ENCODE measurements at places on chromosomes 2 and 18.

DNA sequence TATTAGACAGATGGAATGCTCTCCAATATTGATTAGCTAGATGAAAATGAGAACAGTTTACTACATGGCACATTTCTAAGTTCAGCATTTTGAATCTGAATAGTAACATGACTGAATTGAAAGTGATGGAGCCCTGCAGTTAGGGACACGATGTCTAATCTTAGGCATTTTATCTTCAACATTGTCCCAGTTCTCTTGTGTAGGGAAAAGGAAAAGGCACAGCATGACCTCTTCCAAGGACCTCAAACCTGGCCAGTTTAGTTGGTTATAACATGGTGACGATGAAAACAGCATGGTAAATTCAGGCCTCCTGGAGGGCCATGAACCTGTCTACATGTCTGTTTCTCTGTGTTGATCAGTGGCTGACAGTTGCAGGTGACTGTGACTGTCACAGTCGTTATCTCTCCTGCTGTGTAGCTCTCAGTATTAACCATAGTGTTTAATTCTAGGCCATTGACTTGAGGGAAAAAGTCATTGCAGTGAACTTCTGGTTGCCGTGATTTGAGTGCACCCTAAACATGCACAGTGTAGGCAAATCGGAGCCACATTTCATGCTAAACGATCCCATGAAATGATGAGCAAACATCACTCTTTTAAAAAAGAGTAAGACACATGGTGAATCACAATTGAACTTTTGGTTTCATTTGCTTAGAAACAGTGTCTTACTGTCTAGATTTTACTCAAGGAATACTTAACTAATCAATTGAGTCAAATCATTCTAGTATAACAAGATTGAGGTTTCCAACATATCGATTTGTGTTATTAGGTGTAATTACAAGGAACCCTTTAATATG, 129.7 kb downstream of the PHLPP1 start:
- no peak for DNase-seq

- DNase-seq, result peak; percentile 68
These were observed 56.2 kb downstream of the ETAA1 start for GRCh38 chr2:67453310-67453709.

DNA sequence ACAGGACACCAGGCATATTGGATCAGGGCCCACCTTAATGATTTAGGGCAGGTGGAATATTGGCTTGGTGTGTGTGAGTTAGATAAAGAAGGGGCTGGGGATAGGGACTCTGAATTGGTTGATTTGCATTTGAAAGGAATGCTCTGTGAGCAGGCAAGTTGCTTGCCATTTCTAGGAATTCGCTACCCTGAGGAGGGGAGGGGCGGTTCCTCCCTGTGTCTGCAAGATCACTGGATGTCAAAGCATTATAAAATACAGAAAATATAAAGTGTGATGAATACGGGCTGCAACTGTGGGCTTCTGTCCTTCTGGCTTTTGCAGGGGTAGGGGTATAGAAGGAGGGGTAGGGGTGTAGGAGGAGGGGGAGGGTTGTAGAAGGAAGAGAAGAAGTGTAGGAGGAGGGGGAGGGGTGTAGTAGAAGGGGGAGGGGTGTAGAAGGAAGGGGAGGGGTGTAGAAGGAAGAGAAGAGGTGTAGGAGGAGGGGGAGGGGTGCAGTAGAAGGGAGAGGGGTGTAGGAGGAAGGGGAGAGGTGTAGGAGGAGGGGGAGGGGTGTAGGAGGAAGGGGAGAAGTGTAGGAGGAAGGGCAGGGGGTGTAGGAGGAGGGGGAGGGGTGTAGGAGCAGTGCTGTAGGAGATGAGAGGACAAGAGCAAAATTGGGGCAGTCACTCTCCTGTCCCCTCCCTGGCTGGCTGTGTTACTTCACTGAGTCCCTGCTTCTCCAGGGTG, 238.0 kb upstream of the COPS8 start:
- no peak for DNase-seq

DNA sequence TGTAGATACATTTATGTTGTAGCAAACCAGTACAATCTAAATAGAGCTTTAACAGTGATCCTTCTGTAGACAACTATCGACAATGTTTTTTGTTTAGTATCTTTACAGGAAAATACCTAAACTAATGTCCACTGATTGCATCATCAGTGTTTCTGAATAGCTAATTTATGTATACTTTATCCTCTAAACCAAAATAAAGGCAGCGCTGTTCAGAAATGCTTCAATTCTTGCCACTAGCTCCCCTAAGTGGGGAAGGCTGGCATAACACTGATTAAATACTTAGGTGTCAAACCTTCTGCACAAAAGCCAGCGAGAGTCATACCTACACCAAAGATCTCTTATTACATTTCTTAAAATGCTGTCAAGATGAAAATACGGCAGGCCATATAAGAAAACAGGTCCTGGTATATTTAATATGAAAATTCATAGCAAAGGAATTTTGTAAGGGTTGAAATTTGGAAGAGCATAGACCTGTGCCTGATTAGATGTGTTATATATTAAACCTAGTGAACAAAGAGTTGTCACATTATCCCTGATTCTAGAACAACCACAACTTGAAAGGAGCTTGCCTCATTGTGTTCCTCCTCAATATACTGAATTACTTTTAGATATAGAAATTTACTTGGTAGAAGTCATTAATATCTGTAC, 1693.4 kb upstream of the SLC39A10 start:
- DNase-seq, result peak; percentile 45

DNA sequence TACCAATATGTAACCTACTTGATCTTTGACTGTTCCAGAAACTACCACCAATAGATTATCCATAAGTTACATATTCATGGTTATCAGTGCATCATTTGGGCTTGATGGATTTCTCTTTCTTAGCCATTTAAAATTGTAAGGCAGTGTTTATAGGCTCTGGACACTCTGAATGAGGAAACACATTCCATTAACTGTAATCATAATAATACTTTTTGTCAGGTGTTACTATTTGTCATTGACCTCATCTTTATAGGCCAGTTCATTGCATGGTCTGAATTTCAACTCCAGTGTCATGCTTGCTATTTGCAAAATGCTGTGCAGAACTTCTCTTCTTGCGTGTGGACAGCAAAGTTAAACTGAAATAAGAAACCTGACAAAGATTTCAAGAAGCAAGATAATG, 1340.2 kb upstream of the ZEB2 start:
- no peak for DNase-seq

DNA sequence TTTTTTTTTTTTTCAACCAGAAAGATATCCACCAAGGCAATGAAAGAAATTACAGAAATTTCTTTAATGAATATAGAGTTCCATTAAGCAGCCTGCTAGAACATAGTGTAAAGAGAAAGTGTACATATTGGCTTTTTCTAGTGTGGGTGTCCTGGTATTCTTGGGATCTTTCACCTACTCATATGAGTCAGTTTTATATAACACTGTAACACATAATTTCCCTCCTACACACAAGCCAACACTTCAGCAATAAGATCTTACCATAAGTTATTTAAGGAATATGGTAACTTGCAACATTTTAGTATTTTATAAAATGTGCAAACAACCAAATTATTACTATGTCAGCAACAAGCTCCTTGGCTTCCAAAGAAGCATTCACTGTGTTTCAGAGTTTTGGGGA, 59.9 kb downstream of the ZRANB3 start:
- DNase-seq, result no peak

GRCh38 chr2:44579837-44580230, 218.1 kb downstream of the CAMKMT start:
- DNase-seq, result no peak

DNA sequence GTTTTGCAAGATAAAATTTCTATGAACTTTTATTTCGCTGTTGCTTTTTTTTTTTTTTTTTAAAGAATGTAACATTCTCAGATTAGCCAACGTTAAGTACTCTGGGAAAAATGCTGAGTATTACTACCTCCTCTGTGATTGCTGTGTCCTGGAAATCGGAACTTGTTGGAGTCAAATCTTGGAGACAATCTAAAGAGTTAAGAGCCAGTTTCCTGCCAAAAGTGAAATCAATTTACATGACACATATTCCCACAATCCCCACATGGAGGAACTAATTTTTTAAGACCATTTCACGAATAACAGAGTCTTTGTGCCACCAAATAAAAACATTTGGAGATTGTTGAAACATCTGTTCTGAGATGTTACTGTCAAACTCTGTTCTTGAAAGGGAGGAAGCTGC, 127.8 kb downstream of the MEP1B start:
- DNase-seq, result peak; percentile 27

DNA sequence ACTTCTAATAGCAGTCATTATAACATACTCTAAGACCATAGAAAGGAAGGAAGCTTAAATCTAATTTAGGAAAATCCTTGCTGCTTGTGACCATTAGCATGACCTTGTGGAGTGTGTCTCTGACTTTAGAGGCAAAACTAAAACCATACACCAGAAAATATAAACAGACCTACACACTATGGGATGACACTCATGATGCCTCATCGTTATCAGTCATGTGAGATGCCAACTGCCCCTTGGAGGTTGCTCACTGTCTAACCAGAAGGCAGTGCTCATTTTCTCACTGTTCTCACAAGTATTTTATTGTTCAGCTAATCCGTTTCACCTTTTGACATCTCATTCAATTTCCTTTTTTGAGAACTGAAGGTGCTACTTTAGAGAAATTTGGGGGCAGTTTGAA, 376.9 kb downstream of the RND3 start:
- peak; percentile 38 for DNase-seq

GRCh38 chr18:48825101-48825745, 125.5 kb downstream of the SMAD7 start:
- peak; percentile 35 for DNase-seq

DNA sequence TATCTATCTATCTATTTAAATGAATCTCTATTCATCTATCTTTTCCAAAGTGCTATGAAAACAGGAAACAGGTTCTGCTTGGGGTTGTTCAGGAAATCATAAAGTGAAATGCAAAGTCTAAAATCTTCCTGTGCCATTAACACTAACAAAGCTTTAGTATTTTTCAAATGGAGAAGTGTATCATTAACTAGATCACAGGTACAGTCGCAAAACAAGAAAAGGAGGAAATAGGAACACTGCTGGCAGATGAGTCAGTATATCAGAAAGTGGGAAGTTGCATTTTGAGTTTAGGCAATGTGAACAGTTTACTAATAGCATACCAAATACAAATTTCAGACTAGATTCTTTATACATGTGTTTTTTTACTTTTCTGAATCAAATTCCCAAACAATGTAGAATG, 888.5 kb upstream of the FSHR start:
- DNase-seq, result no peak

- no peak for DNase-seq
These were observed 43.4 kb downstream of the ZNF516 start for GRCh38 chr18:76451396-76452331.

- no peak for DNase-seq
These were observed 1227.8 kb upstream of the ZEB2 start for GRCh38 chr2:145747715-145748114.

GRCh38 chr18:8979258-8979988, 123.1 kb upstream of the NDUFV2 start:
- no peak for DNase-seq

DNA sequence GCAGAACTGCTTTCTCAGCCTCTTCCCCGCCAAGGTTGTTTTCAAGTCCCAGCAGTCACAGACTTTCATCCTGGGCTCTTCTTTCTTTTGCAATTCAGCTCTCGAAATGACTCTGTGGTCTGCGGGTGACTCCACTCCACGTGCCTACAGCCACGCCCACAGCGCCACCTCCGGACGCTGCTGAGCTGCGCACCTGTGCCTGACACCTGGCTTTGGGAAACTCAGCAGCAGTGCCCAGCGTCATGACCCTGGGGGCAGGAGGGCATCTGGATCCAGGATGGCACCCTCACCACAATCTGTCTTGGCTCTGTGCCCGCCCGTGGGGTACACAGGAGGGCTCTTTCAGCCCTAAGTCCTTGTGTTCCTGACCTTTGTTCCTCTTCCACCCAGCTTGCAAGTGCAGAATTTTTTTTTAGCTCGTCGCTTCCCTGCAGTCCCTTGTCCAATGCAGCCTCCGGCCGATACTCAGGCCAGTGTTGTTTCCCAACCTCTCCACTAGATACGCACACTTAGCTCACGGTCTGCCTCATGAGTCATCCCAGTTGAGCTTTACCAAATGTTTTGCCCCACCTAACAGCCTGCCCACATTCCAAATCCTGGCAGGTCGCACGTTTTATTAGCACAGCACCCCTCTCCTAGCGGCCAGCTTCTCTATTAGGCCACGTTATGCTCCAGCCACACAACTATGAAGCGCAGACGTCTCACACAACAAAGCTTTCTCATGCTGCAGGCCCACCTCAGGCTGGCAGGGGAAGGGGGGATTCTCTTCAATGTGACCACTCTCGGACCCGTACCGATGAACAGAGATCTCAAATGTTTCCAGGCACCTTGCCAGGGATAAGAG, 6.5 kb upstream of the CAPN10 start:
- peak; percentile 95 for DNase-seq

GRCh38 chr18:24941174-24941951, 410.6 kb downstream of the ZNF521 start:
- peak; percentile 62 for DNase-seq

GRCh38 chr2:172288603-172289002, 138.8 kb upstream of the ITGA6 start:
- DNase-seq, result no peak

- no peak for DNase-seq
These were observed 989.5 kb upstream of the CNTNAP5 start for GRCh38 chr2:123035541-123035940.

- no peak for DNase-seq
These were observed 41.3 kb downstream of the TMEM18 start for GRCh38 chr2:635687-636621.

DNA sequence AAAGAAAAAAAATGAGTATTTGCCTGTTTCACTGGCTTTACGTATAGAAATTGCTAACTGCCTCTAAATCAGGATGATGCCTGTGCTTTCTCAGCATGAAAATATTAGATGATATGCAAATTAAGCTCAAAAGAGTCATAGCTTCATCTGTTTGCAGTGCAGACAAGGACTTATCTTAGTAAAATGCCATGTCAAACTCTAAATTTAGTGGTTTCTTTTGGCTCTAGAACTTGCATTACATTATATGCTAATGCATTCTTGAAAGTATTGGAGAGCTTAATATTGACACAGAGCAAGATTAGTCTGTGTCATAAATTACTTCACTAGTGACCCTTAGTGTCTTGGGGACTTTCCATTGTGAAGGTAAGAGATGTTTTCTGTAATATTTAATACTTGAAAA, 1109.1 kb upstream of the NRXN1 start:
- no peak for DNase-seq

GRCh38 chr2:2561346-2562095, 230.4 kb upstream of the MYT1L start:
- no peak for DNase-seq

DNA sequence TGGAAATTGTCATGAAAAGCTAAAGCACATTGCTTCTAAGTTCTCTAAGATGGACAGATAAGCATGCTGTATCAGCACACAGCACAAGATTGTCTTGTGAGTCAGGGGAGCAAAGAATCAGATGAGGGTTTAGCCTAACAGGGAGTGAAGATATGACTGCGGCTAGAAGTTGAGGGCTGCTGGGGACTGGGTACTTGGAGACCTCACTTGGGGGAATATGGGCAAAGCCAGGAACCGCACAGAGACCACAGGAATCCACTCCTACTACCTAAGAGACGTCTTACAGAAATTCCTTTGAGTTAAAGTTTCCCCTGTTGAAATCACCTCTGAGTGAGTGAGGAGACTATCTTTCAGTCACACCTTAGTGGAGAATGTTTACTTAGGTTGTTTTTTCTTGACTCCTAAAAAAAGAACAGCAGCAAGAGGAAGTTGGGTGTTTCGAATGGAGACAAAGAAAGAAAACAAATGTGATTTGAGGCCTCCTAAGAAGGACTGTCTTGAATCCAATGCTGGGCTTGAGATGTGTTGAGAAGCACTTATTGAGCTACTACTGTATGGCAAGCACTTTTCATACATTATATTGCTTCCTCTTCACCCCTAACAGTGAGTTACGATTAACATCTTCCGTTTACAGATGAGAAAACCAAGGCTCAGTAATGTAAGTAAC, 100.7 kb downstream of the ANKRD44 start:
- DNase-seq, result no peak

GRCh38 chr2:221747289-221747972, 175.3 kb upstream of the EPHA4 start:
- no peak for DNase-seq
